Activated CD4-positive, CD25-positive, alpha-beta regulatory T cell (primary cell): ENCODE measurements at places on chromosomes 2 and 18.

GRCh38 chr2:224798180-224798579 lies 82.0 kb upstream of the CCDC195 start:
- no peak for DNase-seq

GRCh38 chr2:133526530-133527300 lies 41.5 kb downstream of the NCKAP5 start:
- DNase-seq = no peak

- no peak for DNase-seq
These were observed 288.7 kb upstream of the DSEL start for GRCh38 chr18:67805261-67805660.

DNA sequence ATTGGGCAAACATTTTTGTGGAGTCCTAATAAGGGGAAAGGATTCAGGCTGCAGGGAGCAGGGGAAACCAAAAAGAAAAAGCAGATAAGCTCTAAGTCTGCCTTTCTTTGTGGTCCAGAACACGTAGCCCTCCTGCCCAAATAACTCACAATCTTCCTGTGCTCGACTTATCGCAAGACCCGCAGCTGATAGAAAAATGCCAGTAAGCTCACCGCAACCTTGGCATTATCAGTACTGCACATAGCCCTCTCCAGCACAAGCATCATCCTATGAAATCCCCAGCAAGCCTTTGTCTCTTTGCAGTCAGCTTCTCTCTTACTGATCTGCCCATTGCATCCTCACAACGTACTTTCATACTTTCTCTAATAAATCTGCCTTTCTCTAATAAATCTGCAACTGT lies 202.4 kb upstream of the HNRNPA3 start:
- no peak for DNase-seq

GRCh38 chr2:86541334-86541733 lies 21.9 kb downstream of the CHMP3 start:
- no peak for DNase-seq

GRCh38 chr18:22408059-22408458 lies 9.7 kb downstream of the CTAGE1 start:
- no peak for DNase-seq

DNA sequence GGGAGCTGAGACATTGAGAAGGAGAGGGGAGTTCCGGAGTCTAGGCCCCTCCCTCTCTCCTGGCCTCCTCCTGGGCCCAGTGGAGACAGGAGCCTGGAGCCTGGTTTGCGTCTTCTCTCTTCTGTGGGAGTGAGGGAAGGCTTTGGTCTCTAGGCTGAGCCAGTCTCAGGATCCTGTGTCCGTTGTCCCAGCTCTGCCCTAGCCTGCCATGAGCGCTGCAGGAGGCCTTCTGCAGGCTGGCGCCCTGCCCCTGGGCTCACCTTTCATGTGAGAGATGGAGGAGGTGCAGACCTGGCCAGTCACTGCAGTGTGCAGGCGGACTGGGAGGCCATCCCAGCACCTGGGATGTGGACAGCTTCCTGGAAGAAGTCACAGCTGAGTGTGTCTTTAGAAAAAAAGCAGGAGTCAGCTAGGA lies 8.7 kb downstream of the IMPA2 start:
- no peak for DNase-seq

DNA sequence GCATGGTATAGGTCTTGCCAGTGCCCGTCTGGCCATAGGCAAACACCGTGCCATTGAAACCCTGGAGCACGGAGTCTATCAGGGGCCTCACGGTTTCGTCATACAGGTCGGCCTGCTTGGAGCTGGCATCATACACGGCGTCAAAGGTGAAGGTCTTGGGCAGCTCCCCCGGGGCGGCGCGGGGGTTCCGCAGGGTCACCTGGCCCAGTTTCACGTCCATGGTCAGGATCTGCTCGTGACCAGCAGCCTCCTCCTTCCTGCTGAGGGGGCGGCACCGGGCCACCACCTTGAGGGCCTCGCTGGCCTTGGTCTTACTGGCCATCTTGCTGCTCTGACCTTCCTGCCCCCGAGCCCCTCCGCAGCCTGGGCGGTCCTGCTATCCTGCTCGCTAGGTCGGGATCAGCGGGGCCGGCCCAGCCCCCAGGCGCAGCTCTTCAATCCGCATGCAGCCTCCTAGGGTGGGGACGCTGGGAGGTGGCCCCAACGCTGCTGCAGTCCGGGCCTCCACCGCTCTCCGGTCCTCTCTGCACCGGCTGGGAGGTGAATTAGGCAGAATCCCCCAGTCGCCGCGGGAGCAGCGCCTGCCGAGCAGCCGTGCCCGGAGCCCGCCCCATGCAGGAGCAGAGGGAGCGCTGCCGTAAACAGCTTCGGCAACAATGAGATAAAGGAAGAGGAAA lies 563 bp downstream of the KIF3C start:
- no peak for DNase-seq

DNA sequence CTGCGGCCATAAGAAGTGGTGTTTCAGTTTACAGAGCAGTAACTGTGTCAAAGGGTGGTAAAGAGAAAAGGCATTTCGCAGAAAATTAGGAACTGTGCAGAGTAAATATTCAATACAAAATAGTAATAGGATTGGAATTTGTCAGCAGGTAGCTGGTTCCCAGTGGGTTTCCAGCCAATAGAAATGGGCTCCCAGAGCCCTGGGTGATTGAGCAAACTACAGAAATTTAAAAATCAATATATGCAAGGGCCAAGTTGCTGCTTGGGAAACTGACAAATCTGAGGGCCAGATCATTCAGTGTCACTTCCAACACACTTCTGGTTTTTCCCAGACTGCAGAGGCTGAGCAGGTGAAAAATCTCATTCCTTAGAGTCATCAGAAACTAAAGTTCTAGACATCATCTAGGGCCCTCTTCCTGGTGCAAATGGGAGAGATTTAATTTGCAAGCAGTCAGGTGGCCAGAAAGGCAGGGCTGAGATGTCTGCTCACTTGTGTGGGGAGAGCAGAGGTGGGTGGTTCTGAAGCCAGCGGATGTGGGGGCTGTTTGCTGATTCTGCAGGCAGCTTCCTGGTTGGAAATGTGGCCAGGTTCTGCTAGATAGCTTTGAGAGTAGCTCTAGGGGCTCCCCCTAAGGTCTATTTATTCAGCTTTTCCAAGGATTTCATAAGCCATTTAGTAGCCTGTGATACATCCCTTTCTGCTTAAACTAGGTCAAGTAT lies 182.4 kb downstream of the NCK2 start:
- DNase-seq = no peak

- no peak for DNase-seq
These were observed 77.0 kb downstream of the CTIF start for GRCh38 chr18:48615566-48616401.

GRCh38 chr2:160228141-160228917 lies 28.3 kb upstream of the ITGB6 start:
- no peak for DNase-seq

DNA sequence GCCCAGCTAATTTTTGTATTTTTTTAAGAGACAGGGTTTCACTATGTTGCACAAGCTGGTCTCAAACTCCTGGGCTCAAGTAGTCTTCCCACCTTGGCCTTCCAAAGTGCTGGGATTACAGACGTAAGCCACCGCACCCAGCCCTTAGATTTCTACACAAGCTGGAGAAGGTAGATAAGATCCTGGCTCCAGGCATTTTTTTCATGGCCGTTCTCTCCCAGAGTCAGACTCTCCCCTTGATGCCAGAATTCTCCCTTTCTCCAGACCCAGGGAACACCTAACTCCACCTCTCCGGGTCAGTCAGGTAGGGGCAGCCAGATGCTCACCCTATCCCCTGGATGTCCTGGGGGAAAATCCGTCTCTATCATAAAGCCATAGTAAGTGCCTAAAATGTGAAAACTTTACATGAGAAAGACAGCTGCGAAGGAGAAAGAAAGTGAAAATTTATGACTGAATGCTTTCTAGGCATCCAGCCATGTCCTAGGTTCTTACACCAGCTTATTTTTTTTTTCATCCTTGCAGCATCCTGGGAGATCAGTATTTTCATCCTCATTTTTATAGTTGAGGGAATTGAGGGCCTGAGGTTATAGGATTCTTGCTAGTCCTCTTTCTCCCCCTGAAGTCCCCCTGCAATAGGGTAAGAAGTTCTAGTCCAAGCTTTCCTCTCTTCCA lies 16.3 kb downstream of the SIX3 start:
- no peak for DNase-seq

DNA sequence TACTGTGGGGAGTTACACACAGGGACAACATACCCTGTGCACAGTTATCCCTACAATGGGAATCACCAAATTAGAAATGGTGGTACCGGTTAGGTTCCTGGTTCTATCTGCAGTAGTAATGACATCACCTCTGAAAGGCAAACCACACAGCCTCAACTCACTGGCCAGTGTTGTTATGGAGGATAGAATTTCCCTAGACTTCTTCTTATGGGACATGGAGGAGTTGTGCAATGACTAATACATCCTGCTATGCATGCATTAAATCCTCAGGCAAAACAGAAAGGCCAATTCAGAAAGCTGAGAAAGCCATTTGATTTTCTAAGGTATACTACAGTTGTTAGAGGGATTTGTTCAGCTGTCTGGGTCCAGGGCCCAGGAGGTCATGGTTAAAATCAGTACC lies 439.3 kb downstream of the TMX3 start:
- DNase-seq = no peak

DNA sequence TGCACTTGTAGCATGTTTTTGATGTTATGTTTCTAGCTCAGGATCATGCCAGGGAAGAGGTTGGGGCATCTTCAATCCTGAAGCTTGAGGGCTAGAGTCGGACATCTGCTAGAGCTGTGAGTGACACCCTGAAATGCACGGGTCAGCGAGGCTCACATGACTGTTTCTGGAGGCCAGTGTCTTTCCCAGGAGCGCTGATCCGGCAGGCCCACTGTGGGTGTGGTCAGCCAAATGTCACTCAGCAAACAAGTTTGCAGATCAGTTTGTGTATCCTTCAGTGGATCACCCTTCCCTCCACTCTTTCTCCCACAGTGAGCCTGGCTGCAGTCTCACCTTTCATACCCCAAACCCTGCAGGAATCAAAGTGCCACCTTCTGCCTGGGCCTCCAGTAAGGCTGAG lies 23.0 kb upstream of the ARHGEF4 start:
- no peak for DNase-seq

DNA sequence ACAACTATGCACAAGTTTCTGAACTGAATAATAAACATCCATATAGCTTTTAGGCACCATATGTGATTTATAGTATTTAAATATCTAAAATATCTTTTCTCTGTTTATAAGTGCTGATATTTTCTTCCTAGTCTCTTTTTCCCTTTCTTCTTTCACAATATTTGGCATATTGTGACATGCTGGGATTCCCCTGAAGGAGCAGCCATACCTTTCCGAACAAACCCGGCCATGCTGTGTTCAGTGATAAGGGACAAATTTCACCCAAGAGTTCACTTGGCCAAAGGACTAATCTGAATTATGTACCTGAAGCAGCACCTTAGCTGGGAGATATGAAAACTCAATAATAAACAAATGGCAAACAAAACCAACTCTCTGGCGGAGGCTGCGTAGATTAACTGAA lies 250.8 kb downstream of the RDH14 start:
- no peak for DNase-seq

DNA sequence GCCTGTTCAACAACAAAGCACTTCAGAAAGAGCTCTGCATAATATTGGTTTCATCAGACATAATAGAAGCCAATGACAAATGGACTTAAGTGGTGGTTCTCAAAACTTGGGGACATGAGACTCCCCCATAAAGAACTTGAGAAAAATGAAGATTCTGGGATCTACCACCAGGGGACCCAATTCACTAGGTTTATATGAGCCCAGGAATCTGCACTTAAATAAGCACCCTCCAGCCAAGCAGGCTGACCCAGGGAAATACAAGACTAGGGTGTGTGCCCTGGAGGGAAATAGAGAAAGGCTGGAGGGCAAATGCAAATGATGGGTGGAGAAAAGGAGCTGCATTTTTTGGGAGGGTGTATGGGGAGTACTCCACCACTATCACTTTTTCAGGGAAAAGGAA lies 52.5 kb downstream of the SATB2 start:
- DNase-seq = no peak

DNA sequence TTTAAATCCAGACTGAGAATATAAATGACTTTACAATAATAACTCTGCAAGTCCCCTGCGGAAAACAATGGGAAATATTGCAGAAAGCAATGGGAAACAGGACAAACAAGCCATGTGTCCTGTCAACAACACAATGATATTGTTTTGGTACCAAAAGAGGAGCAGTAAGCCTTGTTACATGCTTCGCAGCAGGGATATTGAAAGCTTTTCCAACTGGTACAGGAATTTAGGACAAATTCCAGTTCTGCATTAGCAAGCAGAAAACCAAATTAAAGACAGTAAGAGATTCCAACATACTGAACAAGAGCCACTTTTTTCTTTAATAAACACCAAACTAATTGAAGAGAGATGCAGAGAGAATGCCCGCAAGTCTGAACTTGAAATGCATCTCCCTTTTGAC lies 30.0 kb downstream of the FRZB start:
- no peak for DNase-seq

DNA sequence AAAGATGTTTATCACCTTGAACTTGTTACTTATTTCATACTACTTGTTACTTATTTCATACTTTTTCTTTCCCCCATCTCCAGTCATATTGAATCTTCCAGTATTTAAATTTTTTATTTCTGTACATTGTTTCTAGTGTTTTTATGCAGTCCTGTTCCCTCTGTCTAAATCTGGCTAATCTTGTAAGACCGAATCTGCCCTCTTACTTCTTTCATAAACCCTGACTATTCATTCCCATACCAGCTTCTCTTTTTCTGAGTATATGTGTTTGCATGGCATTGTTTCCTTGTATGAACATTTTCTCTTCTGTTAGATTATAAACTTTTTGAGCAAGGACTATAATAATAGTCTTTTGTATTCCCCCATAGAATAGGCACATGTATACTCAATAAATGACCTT lies 131.7 kb downstream of the TAF4B start:
- no peak for DNase-seq

DNA sequence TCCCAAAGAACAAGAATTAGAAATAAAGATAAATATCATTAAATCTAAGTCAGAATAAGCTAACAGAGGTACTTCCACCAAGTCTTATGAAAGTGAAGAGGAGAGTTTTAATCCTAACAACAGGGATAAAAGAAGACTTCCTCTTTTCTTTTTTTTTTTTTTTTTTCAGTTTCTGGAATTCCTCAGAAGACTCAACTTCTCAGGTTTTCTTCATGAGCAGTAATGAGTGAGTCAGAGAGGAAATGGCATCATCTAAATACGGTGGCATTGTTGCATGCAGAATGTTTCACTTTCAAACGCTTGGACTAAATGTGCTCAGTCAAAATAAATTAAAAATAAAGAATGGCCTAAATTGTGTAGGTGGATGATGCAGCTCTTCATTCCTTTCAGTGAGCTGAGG lies 45.6 kb upstream of the ARHGAP15 start:
- no peak for DNase-seq

- no peak for DNase-seq
These were observed 217.5 kb downstream of the CYP26B1 start for GRCh38 chr2:71930049-71930681.

GRCh38 chr18:7190547-7191156 lies 40.2 kb upstream of the LRRC30 start:
- DNase-seq = no peak
